ENCODE measurements at places on chromosomes 16 and 17.

- DNase-seq: peak; percentile 76
Observed at GRCh38 chr17:38893607-38894006, 23.7 kb downstream of the LASP1 start.

GRCh38 chr17:42179911-42180410 lies 981 bp downstream of the KCNH4 start:
- DNase-seq: no peak

DNA sequence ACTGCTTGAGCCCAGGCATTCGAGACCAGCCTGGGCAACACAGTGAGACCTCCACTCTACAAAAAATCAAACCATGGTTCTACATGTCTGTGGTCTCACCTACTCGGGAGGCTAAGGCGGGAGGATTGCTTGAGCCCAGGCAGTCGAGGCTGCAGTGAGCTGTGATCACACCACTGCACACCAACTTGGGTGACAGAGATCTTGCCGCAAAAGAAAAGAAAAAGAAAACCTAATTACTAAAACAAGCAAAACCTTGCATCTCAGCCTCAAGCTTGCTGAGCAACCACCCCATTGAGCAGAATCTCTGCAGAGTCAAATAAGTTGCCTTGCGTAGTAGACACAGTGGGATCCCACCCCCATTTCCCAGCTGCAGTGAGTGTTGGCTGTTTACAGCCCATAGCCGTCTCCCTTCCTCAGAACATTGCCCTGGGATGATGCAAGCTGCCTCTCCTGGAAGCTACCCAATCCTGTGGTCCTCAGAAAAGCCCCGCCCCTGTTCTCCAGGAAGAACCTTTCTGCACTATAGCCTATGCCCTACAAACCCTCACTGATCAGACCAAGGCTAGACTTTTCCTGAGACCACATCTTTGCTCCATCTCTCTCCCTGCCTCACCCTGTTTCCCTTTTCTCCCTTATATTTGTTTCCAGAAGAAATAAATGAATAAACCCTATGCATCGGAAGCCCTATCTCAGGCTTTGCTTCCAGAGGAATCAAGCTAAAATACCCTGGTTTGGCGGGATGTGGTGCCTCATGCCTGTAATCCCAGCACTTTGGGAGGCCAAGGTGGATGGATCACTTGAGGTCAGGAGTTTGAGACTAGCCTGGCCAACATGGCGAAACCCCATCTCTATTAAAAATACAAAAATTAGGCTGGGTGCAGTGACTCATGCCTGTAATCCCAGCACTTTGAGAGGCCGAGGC lies 16.7 kb upstream of the ERN2 start:
- DNase-seq: peak; percentile 0

DNA sequence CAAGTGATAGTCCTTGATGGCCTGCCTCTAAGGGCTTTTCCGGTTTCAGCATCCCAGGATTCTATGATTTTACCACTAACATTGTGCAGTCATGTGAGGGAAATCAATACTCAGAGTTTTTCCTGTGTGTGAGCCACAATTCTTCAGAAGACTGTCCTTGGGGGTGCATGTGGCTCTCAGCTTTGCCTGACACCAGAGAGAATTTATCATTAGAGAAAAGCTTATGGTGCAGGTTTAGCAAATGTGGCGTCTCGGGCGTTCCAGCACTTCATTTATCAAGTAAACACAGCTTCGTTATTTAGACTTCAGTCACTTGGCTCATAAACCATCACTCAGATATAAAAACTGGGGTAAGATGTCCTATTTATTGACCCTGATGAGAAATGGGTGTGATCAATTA lies 62.8 kb downstream of the SPACA3 start:
- no peak for DNase-seq

GRCh38 chr16:67702130-67702529 lies 17.0 kb downstream of the GFOD2 start:
- no peak for DNase-seq

GRCh38 chr17:33396818-33397217 lies 103.7 kb upstream of the ASIC2 start:
- DNase-seq: no peak

GRCh38 chr17:42748908-42749798 lies 4.3 kb upstream of the EZH1 start:
- no peak for DNase-seq

GRCh38 chr17:535198-535597 lies 179.4 kb downstream of the VPS53 start:
- no peak for DNase-seq

DNA sequence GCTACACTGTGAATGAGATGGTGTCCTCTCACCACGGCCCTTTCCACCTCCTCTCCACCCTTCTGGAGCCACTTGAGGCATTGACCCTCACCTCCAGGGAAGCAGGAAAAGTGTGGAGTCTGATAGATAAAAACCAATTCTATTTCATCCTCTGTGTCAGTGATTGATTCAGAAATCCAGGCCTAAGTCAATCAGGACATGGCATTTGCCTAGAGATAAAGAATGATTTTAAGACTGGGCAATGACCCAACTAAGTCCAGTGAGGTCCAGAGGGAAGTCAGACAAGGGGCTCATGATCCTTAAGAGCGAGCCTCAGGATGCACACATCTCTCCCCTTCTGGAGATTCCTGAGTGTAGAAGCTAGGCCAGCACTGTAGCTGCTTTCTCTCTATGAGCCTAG lies 41.1 kb upstream of the TNRC6A start:
- no peak for DNase-seq

DNA sequence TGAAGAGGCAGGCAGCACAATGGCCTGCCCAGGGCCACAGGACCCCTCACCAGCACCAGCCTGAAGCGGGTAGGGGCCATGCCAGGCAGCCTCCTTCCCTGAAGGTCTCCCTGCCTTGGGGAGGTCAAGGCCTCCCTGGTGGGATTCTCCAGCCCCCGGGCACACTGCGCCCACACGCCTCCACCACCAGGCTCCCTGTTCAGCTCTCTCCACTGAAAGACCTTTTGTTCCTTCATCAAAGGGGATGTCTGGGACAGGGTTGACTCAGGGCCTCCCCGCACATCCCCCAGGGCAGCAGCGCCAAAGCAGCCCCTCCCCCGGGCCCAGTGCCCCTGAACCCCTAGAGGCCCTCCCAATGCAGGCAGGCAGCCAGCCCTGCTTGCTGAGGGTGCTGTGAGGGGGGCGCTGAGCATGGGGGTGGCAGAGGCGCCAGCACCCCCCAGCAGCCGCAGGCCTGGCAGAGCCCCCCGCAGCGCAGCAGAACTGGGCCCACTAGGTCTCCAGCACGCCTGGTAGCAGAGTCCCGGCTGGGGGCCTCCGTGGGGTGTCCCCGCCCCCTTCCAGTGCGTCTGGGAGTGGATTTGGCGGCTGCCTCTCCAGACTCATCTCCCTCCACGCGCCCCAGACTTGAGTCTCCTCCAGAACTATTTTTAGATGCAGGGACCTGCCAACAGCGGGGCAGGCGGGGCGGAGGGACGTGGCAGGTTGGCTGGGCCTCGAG lies 13.1 kb downstream of the BCAR1 start:
- DNase-seq: no peak

DNA sequence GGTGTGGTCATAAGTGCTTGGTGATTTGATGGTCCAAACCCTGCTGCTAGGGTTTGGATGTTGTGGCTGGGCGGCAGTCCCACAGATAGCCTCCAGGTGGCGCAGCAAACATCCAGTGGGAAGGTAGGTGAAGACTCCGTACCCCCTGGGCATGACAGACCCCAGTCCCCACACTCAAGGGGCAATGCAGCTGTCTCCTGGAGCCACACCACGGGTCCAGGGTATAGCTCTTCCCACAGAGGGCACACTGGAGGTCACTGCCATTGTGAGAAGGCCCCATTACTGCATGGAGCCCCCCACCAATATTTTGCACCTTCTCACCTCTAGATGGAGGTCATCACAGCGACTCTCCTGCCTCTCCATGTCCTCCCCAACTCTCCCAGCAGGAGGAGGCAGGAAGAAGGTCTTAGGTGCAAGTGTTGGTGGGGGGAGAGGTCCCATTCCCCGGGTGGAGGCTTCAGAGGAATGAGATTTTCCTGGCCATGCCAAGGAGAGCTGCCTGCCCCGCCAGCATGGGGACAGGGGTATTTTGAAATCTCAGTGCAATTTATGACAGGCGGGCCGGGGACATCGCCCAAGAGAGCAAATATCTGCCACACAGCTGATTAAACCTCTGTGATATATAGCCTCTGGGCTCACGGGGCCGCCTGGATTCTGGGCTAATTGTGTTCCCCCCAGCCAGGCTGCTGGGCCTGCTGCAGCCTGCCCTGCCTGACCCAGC lies 17.1 kb upstream of the C17orf113 start:
- DNase-seq: no peak

DNA sequence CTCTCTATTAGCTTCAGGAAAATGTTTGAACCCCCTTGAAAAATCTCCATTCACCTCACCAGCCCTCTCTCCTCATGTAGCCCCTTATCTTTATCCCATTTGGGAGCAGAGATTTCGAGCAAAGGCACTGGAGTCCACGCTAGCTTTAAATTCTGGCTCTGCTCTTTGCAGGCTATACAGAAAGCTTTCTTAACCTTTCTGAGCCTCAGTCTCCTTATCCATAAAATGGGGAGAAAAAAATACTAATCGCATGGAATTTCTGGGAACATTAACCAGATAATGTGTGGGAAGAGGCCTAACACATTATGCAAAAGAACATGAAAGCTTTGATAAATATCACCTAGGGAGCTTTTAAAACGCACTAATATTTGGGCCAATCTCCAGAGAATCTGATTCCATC lies 476.3 kb upstream of the CDH5 start:
- DNase-seq: no peak

GRCh38 chr16:49929626-49930025 lies 73.7 kb upstream of the ZNF423 start:
- DNase-seq: no peak

DNA sequence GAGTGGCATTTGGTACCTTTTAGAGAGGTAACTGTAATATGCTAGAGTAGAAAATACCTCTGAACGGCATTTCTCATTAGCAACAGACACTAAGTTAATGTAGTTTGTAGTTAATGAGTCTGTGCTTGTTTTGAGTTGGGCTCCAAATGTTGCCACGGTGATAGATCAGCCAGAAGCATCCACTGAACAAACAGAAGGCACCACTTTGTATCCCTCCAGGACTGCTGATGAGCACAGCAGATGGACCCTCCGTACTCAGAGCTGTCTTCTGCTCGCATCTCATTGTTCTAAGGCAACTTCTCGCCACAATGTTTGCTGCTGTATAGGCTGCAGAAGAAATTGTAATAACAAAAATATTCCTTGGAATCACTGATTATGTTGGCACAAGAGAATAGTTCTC lies 56.1 kb downstream of the TNRC6C start:
- DNase-seq: no peak

GRCh38 chr16:57570301-57571070 lies 28.0 kb downstream of the ADGRG5 start:
- no peak for DNase-seq

- no peak for DNase-seq
Observed at GRCh38 chr16:70788668-70789594, 12.0 kb downstream of the VAC14 start.

GRCh38 chr17:2943981-2944380 lies 119.4 kb downstream of the OR1D5 start:
- no peak for DNase-seq

DNA sequence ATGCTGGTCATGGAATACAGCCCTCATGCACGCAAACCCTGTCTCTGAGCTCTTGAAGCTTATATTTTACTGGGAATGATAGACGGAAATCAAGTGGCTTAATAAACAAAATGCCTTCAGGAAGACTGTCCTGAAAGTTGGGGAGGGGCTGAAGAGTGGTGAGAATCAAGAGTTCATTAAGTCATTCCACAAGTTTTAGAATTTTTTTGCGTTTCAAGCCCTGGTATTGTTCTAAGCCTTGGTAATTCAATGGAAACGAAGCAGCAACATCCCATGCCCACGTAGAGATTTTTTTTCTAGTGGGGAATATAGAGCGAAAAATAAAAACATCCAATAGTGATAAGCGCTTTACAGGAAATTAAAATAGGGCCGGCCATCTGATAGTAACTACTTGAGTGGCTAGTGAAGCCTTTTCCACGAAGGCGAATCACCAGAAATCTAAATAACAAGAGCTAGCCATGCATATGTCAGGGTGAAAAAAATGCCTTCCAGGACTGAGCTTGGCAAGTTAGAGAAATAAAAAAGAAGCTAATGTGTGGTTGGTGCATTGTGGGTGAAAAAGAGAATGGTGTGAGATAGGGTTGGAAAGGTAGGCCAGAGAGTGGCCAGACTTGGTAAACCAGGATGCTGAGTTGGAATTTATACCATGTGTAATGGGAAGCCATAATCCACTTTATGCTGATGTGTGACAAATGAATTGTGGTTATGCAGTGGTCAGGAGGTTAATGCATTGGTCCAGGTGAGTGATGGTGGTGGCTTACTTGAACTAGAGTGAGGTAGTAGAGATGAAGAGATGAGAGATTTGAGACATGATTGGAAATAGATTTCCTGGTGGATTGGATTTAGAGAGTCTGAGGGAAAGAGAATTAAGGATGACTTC lies 772 bp downstream of the PFAS start:
- no peak for DNase-seq

DNA sequence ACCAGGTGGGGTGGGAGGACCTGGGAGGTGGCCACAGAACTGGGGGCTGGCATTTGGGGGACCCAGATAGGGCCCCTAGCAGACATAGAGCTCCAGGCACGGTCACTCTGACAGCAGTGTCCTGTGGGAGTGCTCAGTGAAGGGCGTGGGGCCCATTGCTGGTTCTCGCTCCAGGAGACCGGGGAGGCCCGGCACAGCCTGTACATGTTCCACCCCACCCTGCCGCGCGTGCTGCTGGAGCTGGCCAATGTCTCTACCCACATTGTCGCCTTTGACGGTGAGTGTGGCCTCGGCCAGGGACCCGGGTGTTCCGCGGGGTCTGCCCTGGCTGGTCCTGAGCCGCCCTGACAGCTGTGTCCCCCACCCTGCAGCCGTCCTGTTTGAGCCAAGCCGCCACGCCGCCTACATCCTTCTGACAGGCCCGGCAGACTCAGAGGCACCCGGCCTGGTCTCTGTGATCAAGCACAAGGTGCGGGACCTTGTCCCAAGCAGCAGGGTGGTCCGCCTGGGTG lies 11.2 kb downstream of the RGS11 start:
- no peak for DNase-seq

DNA sequence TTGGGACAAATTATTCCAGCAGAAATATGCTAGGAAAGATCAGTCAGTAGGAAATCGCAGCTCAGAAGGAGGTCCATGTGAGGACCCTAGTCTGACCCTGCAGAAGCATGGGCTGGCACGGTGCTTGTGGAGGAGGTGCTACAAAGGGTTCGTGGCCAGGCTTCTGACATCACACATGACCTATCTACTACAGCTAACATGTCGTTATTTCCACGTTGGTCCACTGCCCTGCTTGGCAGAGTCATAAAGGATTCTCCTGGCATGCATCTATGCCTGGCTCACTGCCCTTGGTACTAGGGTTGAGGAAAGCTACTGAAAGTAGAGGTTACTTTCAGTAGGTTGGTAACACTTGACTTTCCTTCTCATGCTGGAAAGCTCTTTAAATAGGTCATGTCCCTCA lies 118.1 kb upstream of the SHISA6 start:
- DNase-seq: no peak
